ENCODE measurements at places on chromosomes 1 and 21.

DNA sequence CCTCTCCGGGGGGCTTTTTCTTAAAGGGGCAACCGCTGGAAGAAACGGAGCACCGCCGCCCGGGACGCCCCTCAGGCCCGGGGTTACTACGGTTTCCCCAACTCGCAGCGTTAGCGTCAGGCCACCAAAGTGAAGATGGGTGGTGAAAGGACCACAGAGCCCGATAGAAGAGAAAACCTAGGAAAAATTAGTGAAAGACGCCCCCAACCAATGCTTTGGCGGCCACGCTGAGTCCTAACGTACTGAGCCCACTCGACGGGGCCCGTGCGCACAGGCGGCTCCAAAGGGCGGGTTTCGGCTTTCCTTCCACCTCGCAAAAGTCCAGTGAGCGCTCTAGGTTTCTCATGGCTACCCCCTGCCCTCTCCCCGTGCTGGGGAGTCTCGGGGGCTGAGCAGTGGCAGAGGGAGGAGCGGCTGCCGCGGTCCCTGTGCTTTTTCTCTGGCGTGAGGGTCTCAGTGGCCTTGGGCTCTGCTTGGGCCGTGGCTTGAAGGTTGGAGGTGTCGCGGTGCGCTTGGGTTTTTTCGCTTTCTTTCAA lies 12.2 kb upstream of the SPEN start:
- DNase-seq = no peak

GRCh38 chr1:231032963-231033362 lies 7.1 kb downstream of the FAM89A start:
- DNase-seq = no peak

GRCh38 chr1:48069662-48070395 lies 72.6 kb upstream of the TRABD2B start:
- DNase-seq = no peak

- DNase-seq = no peak
Measured at GRCh38 chr1:231217056-231217455, 24.0 kb upstream of the GNPAT start.

GRCh38 chr1:185388815-185389214 lies 71.8 kb upstream of the IVNS1ABP start:
- DNase-seq = no peak

- DNase-seq = no peak
Measured at GRCh38 chr1:67921725-67922489, 88.6 kb upstream of the GNG12 start.

DNA sequence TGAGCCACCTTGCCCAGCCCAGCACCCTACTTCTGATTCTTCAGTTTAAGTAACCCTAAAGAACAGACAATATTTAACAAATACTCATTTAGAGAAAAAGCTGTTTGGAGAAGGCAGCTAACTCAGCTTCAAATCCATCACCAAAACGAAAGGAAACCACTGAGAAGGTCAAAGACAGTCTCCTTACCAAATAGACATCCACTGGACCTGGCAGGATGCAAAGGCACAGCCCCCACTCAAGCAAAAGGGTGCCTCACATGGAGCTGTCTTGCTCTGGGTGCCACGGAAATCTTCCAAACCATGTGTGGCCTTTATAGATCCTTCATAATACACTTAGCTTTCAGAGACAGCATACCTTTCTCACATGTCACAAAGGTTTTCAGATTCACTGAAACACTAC lies 165.5 kb downstream of the RERE start:
- no peak for DNase-seq

- no peak for DNase-seq
Measured at GRCh38 chr1:6601923-6602668, 573 bp downstream of the KLHL21 start.

DNA sequence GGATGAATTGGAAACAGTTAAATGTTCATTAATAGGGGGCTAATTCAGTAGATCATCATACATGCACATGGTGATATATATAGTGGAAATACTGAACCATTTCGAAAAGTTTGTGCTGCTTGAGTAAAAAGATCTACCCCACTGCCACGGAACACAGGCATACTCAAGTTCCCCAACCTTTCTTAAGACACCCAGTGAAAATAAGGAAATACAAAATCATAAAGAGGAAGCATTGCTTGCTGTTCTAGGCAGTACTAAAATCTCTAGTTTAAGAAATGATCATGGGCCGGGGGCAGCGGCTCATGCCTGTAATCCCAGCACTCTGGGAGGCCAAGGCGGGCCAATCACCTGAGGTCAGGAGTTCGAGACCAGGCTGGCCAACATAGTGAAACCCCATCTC lies 37.6 kb upstream of the KIRREL1 start:
- no peak for DNase-seq

GRCh38 chr1:37092937-37093336 lies 58.6 kb upstream of the GRIK3 start:
- DNase-seq = no peak

- no peak for DNase-seq
Measured at GRCh38 chr21:38817371-38818324, 11.9 kb downstream of the ETS2 start.

GRCh38 chr1:20187813-20188454 lies 1.6 kb upstream of the PLA2G2C start:
- DNase-seq = no peak

DNA sequence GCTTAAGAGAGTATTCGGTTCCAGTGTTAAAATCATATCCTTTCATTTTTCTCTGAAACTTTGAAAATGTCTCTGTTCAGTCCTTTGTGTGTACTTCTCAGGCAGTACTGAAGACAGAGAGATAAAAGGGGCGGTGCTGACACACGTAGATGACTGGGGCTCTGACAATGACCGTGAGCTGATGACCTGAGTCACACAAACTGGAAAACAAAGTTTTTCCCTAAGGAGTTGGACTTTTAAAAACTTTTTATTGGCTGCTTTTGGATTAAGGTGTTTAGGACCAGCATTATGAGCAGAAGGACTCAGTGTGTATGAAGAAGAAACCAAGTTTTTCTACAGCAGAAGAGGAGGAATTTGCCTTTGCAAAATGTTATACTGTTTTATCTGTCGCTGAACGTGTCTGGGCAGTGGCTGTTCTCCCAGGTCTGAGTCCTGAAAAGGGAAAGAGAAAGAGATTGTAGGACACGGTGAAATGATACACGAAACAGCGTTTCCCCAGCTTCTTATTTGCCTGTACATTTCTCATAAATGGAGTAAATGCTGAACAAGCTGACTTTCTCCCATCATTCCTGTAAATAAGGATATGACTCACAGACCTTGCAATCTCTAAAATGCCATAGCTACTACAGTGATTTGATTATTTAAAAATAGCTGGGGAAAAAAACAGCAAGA lies 51.5 kb downstream of the MAP3K7CL start:
- DNase-seq = no peak

GRCh38 chr1:157025385-157025784 lies 20.2 kb downstream of the ARHGEF11 start:
- DNase-seq = no peak

- DNase-seq = no peak
Measured at GRCh38 chr1:38578271-38578951, 281.2 kb downstream of the RRAGC start.

- DNase-seq = no peak
Measured at GRCh38 chr1:200739702-200740570, 1.2 kb downstream of the CAMSAP2 start.
